ENCODE measurements at places on chromosomes 1 and 21. TPM values are rescaled to one million over a fixed set of nuclear protein-coding genes. Genes with fewer than 3 reads are reported as not detected.

Gene ANXA9
- 2.5 TPM for polyA plus RNA-seq

Gene LCE6A
- polyA plus RNA-seq, result not detected

Gene GLUL
- polyA plus RNA-seq, result 438 TPM

Gene SLC45A1
- 0.52 TPM for polyA plus RNA-seq

Gene ICOSLG
- polyA plus RNA-seq, result 6.3 TPM

Gene PAX7
- polyA plus RNA-seq, result 44.5 TPM

Gene NLRP3
- polyA plus RNA-seq, result 0.66 TPM

Gene HMCN1
- polyA plus RNA-seq, result 13.6 TPM

Gene DDR2
- 37.6 TPM for polyA plus RNA-seq

Gene MAP3K21
- 0.20 TPM for polyA plus RNA-seq

Gene HHIPL2
- polyA plus RNA-seq, result 0.09 TPM

Gene NDUFV3
- 35.7 TPM for polyA plus RNA-seq

Gene CFHR1
- polyA plus RNA-seq, result not detected

Gene CFHR3
- 2.5 TPM for polyA plus RNA-seq

Gene DENND2C
- polyA plus RNA-seq, result 10.1 TPM

Gene CSDE1
- 465 TPM for polyA plus RNA-seq

Gene FCGR1A
- 1.9 TPM for polyA plus RNA-seq

Gene CATSPERE
- polyA plus RNA-seq, result 0.77 TPM

Gene VSIG8
- polyA plus RNA-seq, result not detected

Gene TNN
- polyA plus RNA-seq, result 4.6 TPM

Gene GFI1
- polyA plus RNA-seq, result 0.20 TPM

Gene APOBEC4
- not detected for polyA plus RNA-seq

Gene TMCC2
- 10.8 TPM for polyA plus RNA-seq

Gene FMO3
- 0.19 TPM for polyA plus RNA-seq

Gene KRTAP21-2
- not detected for polyA plus RNA-seq

Gene TXNDC12
- polyA plus RNA-seq, result 35.5 TPM

Gene PGLYRP3
- polyA plus RNA-seq, result not detected

Gene NUP210L
- 0.03 TPM for polyA plus RNA-seq

Gene UFC1
- 98.9 TPM for polyA plus RNA-seq

Gene IFI44
- 6.5 TPM for polyA plus RNA-seq
